ENCODE measurements at places on chromosomes 7 and 10. TPM values are rescaled to one million over a fixed set of nuclear protein-coding genes. Genes with fewer than 3 reads are reported as not detected.

- no peaks in the 10 kb centered on the region for H3K27me3 ChIP-seq
- H3K27ac ChIP-seq: no peak overlapping the region
These were observed 43.8 kb downstream of the JAKMIP3 start for GRCh38 chr10:132109341-132110110.

Gene FAM25A
- not detected for total RNA-seq

Gene TMEM184A
- 0.28 TPM for total RNA-seq

DNA sequence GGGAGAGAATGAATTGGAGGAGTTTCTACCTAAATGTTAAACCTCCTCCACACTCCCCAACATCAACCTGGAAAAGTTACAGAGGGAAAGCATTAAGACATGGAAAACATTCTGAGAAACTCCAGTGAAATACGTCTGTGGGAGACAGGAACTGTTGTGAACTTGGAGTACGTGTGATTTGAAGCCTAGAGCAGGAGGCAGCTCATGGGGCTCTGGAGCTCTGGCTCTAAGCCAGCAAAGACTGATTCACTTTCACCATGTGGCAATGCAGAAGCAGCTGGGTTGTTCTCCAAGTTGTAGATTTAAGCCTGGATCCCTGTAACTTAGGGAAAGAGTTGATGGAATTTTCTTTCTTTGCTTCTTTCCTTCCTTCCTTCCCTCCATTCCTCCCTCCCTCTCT lies 503.2 kb downstream of the NRG3 start:
- no peaks in the 10 kb centered on the region for H3K36me3 ChIP-seq
- H3K4me1 ChIP-seq: no peaks in the 10 kb centered on the region
- no peaks in the 10 kb centered on the region for H3K27me3 ChIP-seq
- H3K4me3 ChIP-seq: no peak overlapping the region
- no peak overlapping the region for H3K27ac ChIP-seq

GRCh38 chr7:24477398-24478136 lies 95.7 kb upstream of the PALS2 start:
- H3K27ac ChIP-seq: peak overlapping the region; percentile 11
- no peaks in the 10 kb centered on the region for H3K4me1 ChIP-seq
- H3K36me3 ChIP-seq: no peaks in the 10 kb centered on the region
- DNase-seq: peak; percentile 72
- H3K4me3 ChIP-seq: no peak overlapping the region
